ENCODE measurements at places on chromosomes 7 and 10. TPM values are rescaled to one million over a fixed set of nuclear protein-coding genes. Genes with fewer than 3 reads are reported as not detected.

GRCh38 chr10:132335189-132336063 lies 3.4 kb downstream of the LRRC27 start:
- peak; percentile 71 for DNase-seq

DNA sequence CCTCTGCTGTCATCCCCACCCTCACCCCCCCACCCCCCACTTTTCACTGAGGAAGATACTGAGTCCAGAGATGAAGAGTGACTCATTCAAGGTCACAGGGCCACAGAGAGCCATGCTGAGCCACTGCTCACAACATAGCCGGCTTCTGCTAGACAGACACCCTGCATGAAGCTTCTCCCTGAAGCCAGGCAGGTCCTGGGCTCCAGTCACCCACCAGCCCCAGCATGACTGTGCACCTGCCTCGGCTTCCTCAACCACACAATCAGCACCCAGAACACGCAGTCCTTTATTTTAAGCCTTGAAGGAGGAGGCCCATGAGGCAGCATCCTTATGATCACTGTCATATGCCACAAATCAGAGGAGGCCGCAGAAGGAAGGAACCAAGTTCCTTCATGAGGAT lies 19.2 kb upstream of the PRKAG2 start:
- DNase-seq = no peak

GRCh38 chr7:43476896-43477295 lies 106.0 kb upstream of the STK17A start:
- DNase-seq = no peak

- DNase-seq = no peak
These were observed 30.2 kb upstream of the GIMAP8 start for GRCh38 chr7:150420242-150420641.

GRCh38 chr7:14504134-14504533 lies 398.4 kb downstream of the DGKB start:
- peak; percentile 77 for DNase-seq

DNA sequence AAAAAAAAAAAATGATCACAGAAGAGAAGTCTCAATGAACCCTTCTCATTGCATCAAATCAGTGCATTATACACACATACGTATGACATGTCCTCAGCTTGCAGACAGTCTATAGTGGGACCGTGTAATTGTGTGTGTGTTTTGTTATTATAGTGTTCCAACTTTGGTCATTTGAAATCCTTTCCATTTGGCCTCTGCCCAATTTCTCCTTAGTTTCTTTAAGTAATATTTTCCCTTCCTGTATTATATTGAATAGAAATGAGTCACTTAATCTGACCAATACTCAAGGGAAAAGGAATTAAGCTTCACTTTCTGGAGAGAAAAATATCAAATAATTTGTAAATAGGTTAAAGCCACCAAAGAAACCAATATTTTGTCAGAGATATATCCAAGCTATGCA lies 415.5 kb upstream of the SORCS1 start:
- DNase-seq = peak; percentile 14

GRCh38 chr7:99848420-99849216 lies 20.8 kb downstream of the CYP3A43 start:
- DNase-seq = no peak

DNA sequence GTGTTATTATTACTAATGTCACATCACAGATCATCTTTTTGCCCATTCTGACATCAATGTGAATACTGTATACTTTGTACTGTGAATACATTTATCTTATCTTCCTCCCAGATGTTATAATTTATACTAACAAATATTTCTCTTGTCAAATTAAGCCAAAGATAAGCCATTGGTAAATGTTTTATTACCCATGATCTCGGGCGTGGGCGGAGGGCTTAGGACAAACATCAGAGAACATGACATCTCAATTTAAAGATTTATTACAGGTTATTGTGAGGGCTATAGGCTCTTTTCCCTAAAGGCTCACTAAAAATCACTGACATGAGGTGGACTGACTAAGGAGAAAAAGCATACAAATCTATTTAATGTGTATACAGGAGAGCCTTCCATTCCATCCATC lies 58.2 kb upstream of the DGKB start:
- no peak for DNase-seq

DNA sequence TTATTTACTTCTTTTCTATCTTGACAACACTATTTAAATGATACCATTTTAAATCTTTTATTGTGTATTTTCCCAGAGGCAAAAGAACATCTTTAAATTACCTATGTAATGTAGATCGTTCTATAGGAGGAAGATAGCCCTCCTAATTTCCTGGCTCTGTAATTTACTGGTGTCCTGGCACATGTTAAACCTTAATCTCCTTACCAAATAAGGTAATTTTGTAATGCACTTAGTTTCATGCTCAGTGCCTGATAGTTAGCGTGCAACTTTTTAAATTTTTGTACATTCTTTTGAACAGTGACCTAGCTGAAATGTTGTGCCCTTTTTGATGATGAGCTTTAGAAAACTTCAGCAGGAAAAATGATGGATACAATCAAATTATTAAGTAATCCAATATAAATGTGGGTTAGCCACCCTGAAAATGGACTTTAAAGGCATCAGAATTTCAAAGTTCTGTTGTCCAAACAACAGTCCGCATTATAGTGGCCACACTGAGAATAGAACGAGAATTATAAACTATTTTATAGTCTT lies 81.4 kb downstream of the ABCB5 start:
- DNase-seq = no peak

DNA sequence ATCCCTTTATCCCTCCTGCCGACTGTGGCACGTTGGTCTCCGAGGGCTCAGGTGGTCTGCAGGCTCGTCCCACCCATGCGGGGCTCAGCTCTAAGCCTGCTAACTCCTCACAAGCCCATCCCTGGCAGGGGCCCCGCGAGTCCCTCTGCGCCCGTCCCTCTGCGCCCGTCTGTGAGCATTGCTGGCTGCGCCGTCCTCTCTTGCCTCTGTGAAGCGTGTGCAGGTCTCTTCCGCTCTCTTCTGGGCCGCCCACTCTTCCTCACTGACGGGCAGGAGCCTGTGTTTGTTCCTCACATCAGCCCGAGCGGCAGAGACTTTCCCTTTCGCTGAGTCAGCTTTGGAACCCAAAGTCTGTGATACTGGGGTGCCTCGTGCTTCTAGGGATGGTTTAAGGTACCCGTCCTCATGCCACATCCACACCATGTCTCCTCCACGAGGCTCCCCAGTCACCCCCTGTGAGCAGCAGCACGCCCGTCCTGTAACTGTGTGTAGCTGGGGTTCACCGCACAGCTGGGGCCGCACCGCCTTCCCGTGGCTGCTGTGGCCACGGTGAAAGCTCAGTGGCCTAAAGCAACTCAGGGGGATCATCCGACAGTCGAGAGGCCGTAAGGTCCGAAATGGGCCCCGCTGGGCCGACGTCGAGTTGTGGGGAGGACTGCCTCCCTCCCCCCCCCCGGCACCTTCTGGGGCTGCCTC lies 35.5 kb downstream of the ADGRA1 start:
- no peak for DNase-seq

DNA sequence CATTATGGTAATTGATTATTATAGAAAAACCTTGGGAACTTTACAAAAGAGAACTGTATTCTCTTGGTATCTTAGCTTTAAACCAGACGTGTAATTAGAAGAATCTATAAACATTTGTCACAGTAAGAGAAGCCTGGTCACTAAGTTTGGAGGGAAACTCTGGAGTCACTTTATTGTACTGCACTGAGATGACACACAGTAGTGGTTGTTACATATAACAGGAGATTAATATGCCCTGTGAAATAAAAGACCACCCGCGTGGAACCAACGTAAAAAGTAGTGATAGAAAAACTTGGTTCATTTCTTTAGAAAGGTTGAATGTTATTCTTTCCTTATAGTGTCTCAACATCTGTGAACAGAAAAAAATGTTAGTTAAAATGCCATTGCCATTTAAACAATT lies 416.1 kb downstream of the MDFIC start:
- no peak for DNase-seq

- DNase-seq = peak; percentile 52
These were observed 5.3 kb downstream of the SH3PXD2A start for GRCh38 chr10:103849880-103850571.

- no peak for DNase-seq
These were observed 23.0 kb downstream of the VSIR start for GRCh38 chr10:71750124-71750841.

GRCh38 chr10:122474131-122474818 lies 12.9 kb downstream of the HTRA1 start:
- peak; percentile 74 for DNase-seq

DNA sequence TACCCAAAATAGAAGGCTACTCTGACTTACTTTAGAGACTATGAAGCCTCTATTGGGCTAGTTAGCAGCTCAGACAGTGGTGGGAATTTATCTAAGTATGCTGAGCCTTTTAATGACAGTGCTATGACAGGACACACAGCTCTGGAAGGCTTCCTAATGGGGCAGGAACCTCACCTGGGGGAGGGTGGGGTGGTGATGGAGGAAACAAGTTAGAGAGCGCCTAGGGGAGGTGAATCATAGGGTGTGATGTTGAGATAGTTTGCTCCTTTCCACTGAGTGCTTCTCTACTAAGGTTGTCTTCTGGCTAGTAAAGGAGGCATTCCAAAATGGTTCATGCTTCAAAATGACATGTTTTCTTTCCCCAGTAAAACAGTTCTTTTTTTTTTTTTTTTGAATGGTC lies 42.1 kb downstream of the PPP1R9A start:
- DNase-seq = no peak

DNA sequence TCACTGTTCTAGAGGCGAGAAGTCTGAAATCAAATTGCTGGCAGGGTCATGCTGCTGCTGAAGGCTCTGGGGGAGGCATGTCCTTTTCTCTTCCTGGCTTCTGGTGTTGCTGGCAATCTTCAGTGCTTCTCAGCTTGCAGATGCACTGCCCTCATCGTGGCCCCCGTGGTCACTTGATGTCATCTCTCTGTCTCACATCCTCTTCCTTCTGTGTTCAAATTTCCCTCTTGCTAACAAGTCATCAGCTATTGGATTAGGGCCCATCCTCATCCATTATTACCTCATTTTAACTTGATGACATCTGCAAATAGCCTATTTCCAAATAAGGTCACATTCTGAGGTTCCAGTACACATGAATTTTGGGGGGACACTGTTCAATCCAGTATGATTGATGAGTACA lies 36.6 kb upstream of the SRGN start:
- DNase-seq = peak; percentile 71

DNA sequence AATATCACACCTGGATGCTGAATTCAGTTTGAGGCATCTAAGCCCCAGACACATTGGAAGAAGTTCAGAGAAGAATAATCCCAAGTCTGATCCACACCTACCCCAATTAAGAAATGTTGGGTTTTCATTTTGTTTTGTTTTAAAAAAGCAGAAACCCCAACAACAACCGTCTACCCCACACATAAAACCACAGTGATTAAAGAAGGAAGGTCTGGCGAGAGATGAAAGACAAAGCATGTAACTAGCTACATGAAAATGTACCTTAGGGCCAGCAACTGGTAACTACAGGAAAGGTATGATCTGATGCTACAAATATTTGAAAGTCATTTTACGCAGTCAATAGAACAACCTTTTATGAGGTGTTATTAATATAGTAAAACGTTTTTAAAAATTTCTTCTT lies 1112.3 kb downstream of the GATA3 start:
- DNase-seq = no peak

GRCh38 chr10:73655257-73655989 lies 406 bp downstream of the SYNPO2L start:
- DNase-seq = no peak

Gene TMEM236
- polyA plus RNA-seq = 0.45 TPM

Gene TSPAN15
- polyA plus RNA-seq = 72.2 TPM

Gene MYL7
- 6.8 TPM for polyA plus RNA-seq

Gene ANKRD61
- 1.0 TPM for polyA plus RNA-seq

Gene LRMDA
- polyA plus RNA-seq = 7.9 TPM

Gene GPR26
- polyA plus RNA-seq = not detected

Gene GPR85
- polyA plus RNA-seq = 1.4 TPM

Gene TRIM50
- polyA plus RNA-seq = 0.76 TPM

Gene URGCP
- polyA plus RNA-seq = 16.1 TPM

Gene CLEC2L
- polyA plus RNA-seq = 2.1 TPM

Gene ZNF25
- 10.9 TPM for polyA plus RNA-seq

Gene PLEKHS1
- 2.2 TPM for polyA plus RNA-seq
